Mucosa of descending colon (tissue), 3 donors: ENCODE measurements at places on chromosomes 2 and 18. TPM values are rescaled to one million over a fixed set of nuclear protein-coding genes. Genes with fewer than 3 reads are reported as not detected.

Gene CHPF
- 19.4 TPM for total RNA-seq

Gene STON1
- total RNA-seq, result 118 TPM

Gene TEKT4
- total RNA-seq, result not detected

Gene GKN1
- total RNA-seq, result not detected

Gene C2orf66
- total RNA-seq, result not detected

Gene FRZB
- 8.9 TPM for total RNA-seq

Gene FABP1
- 1,319 TPM for total RNA-seq

Gene NEU4
- total RNA-seq, result 72.5 TPM

- DNase-seq, result no peak
Measured at GRCh38 chr2:156935616-156936015, 321.9 kb upstream of the GALNT5 start.

DNA sequence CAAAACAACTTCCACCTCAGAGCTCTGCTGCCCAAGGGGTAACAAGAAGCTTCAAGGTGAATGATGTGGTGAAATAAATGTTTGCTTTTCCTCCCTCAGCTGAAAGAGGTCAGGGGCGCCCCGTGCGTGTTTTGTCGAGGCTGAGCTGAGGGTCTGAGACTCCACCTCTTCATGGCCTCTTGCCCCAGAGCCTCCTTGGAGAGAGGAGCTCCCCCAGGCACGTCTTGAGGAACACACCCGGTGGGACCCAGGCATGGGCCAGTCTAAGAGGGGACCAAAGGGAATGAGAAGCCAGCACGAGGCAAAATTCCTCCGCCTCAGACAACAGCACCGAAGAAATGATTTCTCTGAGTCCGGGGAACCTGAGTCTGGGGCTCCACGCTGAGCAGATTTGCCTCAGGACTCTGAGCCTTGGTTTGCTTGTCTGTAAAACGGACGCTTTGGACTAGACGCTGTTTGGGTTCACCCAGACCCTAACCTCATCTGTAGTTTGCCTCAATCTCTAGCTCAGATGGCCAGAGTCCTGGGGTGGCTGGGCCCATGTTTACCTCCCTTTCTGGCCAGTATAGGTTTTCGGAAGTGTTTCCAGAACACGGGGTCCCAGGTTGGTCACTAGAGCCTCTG, 56.4 kb upstream of the ODC1 start:
- DNase-seq, result no peak

DNA sequence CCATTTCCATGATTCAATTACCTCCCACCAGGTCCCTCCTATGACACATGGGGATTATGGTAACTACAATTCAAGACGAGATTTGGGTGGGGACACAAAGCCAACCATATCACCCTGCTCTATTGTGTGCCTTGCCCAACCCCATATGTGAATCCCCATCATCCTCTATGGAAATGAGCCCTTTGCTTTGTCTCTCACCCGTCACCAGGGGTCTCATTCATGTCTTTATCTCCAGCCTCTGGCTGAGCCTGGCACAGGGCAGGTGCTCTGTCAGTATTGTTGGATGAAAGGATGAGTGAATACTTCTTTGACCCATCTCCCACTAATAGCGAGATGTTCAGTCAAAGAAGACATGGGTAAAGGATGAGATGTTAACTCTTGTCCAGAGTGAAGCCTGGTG, 116.6 kb upstream of the LGALSL start:
- no peak for DNase-seq

- DNase-seq, result peak; percentile 16
Measured at GRCh38 chr18:56748698-56749268, 97.6 kb downstream of the WDR7 start.

GRCh38 chr2:1563943-1564891, 151.0 kb downstream of the TPO start:
- DNase-seq, result no peak

- no peak for DNase-seq
Measured at GRCh38 chr2:6143812-6144211, 451.6 kb downstream of the SOX11 start.

- DNase-seq, result peak; percentile 12
Measured at GRCh38 chr18:74819433-74820059, 221.9 kb downstream of the ZNF407 start.

- DNase-seq, result no peak
Measured at GRCh38 chr2:55902429-55902828, 21.2 kb downstream of the EFEMP1 start.

GRCh38 chr2:185567196-185567595, 171.4 kb upstream of the FSIP2 start:
- DNase-seq, result no peak

DNA sequence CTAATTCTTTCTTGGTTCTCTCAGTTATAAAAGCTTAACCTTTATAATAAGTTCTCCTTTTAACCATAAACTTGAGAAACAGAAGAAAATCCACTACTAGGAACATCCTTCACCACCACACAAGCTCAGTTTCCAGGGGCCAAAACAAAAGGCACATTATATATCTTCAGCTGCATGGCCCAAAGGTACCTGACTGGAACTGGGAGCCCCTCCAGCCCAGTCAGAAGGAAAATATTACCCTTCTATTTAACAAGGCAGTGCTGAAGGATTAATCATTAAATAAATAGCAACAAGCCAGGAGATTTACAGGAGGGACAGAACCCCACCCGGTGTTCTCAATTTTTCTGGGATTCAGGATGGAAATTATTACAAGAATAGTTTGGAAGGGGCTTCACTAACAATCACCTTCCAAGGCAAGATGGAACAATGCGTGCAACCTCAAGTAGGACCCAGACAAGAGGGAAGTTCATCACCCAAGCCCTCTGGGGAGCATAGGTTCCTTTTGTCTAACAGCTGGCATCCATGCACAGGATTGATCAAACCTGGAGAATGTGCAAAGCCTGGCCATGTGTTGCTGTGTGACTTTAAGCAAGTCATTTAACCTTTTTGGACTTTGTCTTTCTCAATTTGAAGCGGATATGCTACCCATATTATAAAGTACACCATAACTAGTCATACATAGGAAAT, 159.6 kb upstream of the SETBP1 start:
- DNase-seq, result no peak

DNA sequence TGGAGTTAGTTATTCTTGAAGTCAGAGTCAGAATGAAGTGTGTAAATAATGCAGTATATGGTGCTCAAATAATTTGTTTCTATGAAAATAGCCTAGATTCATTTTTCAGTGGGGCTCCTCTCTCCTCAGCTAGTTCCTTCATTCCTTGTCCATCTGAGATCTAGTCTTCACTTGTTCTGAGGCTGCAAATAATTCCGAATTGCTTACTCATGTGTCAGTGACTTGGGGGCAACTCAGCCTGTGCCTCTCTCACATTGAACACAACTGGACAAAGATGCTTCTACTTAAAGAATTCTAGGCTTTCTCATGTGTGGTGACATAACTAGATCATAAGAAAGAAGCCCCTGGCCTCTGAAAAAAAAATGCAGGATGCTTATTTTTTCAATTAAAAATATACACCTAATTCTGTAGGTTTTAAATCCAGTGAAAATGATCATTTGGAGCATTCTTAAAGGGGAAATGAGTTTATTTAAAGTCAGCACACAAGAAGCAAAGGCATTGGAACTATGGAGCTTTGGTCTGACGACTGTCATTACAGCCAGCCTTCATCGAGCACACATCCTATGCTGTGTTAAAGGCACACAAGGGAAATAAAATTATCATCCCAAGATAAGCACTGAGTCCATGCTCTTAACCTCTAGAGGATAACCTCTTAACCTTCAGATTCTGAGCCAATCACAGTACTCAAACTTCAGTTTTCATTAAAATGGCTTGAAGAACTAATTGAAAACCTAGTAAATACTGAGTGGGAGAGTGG, 24.8 kb upstream of the SCN7A start:
- DNase-seq, result no peak

DNA sequence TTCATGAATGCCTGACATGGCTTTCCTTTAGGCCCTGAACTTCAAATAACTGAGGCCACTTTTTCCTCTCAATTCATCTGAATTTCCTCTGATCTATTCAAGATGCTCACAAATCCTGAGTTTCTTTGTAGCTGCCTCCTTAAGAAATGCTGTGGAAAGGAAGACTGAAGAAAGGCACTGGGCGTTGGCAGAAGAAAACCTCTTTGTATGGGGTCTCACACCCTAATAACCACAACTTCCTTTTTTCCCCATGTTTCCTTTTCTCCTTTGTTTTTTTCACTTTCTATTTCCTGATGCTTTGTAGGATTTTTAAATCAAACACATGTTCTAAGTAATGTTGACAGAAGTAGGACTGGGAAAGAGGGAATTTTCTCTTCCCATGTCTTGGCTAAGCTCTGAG, 447.4 kb downstream of the CMPK2 start:
- no peak for DNase-seq

- peak; percentile 69 for DNase-seq
Measured at GRCh38 chr2:100610381-100610831, 47.6 kb downstream of the PDCL3 start.

- DNase-seq, result peak; percentile 54
Measured at GRCh38 chr2:233410196-233410760, 56.0 kb downstream of the DGKD start.

- DNase-seq, result no peak
Measured at GRCh38 chr2:240670402-240670801, 12.3 kb downstream of the AQP12B start.

DNA sequence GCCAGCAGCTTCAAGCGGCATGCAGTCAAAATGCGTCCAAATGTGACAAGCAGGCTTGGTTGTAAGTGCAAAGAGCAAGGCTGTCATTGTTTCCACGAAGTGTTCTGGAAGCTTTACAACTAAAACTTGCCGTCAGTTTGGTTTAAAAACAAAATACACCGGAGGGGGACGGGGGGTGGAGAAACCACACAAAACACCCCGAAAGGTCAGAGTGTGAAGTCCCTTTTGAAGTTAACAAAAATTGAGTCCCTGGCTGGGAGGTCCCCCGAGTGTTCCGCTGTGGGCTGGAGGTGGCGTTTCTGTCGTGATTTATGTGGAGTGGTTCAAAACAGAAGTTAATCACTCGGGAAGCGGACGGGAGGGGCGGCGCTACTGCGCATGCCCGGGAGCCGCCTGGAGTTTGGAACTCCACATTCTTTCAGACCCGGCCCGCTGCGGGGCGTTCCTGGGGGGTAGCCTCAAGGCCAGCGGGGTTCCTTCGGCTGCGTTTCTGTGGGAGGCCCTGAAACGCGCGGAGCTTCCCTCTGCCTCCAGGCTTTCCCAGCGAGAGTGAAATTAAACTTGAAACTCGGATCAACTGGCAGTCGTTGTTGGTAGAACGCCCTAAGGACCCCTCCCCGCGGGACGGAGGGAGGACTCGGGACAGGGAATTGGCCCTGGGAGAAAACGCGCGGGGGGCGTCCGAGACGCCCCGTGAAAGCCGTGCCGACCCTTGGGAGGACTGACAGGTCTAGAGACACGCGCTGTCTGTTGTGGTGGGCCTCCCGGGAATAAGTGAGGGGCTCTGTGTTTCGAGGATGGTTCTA, 1.4 kb downstream of the TGIF1 start:
- peak; percentile 95 for DNase-seq

DNA sequence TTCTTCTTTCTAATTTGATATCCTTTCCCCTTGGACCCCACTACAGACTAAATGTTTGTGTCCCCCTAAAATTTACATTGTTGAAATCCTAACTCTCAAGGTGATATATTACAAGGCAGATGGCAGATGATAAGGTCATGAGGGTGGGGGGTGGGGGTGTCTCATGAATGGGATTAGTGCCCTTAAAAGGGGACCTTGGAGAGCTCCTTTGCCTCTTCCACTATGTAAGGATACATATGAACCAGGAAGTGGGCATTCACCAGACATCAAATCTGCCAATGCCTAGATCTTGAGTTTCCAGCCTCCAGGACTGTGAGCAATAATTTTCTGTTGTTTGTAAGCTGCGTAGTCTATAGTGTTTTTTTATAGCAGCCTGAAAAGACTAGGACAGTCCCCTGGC, 89.1 kb downstream of the PLA2R1 start:
- DNase-seq, result no peak

DNA sequence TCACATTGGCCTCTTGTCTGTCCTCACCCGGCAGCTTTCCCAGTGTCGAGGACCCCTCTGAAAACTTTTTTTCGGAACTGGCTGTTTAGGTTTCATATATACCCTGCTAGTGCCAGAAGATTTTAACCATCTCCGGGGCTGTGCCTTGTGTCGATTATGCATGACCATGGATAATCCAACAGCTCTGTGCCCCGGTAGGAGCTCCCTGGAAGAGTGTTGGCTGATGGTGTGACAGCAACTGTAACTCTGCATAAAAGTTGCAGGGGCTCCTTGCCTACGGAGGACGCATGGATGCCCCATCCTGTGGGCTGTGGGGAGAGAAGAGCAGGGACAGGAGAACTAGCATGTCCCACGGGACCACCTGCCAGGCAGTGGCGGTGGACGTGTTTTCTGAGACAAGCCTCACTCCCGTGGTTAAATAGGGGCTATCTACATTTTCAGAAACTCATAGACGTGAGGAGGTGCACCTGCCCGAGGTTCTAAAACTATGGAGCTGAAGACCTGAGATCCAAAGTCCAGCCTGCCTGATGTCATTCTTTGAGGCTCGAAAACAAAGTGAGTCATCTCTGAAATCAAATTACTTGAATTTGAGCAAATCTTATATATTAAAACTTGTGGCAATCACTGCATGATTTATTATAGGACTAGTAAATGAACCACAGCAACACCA, 437.2 kb upstream of the HS6ST1 start:
- DNase-seq, result no peak

DNA sequence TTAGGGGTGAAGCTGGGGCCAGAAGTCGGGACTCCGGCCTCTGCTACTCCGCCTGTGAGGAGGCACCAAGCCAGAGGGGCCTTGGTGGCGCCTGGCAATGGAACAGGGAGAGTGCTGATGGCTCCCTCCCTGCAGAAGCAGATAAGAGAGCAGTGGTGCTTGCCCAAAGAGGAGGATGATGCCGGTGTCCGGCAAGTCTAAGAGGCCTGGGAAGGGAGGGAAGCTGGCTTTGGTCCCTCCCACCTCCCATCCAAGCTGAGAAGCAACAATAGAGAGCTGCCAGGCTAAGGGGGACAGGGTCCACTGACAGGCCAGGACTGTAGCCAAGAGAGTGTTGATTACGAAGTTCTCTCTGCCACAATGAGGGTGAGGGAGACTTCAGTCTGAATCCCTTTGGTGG, 479.5 kb downstream of the TNS1 start:
- DNase-seq, result no peak

DNA sequence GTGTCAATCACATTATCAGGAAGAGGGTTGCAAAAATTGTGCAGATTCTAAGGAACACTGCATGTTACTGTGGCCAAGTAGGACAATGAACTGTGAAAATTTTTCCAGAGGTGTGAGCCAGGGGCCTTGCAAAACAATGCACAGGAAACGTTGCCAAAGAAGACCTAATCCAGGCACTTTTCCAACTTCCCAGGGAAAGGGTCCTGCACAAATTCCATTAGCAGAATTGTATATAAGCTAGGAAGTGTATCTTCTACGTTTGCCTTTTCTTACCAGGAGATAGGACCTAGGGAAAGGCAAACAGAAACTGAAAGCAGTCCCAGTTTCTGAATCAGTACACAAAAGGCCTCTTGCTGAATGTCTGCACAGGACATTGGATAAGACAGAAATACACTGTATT, 1888.3 kb upstream of the CELF4 start:
- DNase-seq, result no peak

DNA sequence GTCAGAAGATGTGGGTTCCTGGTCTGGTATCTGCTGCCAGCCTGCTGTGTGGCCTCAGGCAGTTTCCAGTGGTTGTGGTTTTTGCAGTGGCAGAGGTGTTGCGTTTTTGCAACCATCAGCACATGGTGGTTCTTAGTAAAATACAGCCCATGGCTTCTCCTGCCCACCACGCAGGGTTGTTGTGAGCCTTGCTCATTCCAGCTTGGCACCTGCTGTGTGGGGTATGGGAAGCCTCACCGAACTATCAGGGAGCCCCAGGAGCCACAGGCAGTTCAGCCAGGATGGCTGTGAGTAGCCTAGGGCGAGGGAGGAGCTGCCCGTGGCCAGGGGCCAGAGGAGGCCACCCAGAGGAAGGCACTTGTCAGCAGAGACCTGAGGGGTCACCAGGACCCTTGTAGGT, 9.8 kb downstream of the ARID5A start:
- peak; percentile 16 for DNase-seq
